GM13977 (cell line): ENCODE measurements at places on chromosomes 16 and 17.

GRCh38 chr17:8991514-8992285, 26.2 kb upstream of the PIK3R5 start:
- DNase-seq: peak; percentile 59

GRCh38 chr16:76729525-76729924, 452.3 kb downstream of the CNTNAP4 start:
- no peak for DNase-seq

DNA sequence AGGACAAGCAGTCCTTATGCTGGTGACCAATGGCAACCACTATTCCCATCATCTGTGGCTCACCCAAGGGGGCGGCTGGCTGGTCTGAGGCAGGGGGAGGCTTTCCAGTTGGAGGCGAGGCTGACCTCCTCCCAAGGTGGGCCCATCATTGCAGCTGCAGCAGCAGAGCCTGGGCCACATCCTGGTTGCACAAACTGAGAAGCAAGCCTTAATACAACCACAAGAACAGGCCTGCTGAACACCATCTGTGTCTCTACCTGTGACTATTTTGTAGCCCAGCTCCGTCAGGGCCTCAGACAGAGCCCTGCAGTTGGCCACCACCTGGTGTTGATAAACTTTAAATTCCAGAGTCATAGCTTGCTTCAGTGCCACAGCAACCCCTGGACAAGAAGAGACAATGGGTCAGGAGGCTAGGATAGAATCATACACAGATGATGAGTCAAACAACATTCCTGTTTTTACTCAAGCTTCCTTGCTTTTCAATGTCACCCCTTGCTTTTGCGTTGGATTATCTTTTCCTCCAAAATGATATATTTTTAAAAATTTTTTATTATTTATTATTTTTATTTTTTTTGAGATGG, 17.9 kb downstream of the SMCR8 start:
- no peak for DNase-seq

- DNase-seq: no peak
Measured at GRCh38 chr16:71929048-71929447, 33.7 kb downstream of the IST1 start.

DNA sequence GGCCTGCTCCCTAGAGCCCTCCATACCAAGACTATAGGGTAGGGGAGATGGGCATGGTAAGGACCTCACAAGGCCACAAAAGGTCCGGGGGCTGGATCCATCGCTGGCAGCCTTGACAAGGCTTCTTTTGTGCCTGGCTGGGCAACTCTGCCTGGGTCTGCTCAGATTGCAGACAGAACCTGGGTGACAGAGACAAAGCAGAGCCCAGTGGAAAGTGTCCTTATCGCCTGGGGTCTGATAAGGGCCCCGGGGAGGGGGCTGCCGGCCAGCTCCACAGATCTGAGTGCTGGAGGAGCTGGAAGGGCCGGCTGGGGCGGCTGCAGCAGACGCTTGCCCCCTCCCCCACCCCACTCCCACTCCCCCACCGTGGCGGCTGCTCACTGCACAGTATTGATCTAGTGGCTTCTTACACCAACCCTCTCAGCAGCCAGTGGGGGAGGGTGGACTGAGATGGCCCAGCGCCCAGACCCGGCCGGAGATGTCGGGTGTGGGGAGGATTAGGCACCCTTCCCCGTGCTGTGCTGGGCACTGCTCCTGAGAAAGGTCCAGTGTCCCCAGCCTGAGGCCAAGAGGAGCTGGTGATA, 7.2 kb downstream of the MMP15 start:
- DNase-seq: peak; percentile 17

GRCh38 chr16:57394444-57394843, 10.1 kb upstream of the CCL17 start:
- DNase-seq: no peak

DNA sequence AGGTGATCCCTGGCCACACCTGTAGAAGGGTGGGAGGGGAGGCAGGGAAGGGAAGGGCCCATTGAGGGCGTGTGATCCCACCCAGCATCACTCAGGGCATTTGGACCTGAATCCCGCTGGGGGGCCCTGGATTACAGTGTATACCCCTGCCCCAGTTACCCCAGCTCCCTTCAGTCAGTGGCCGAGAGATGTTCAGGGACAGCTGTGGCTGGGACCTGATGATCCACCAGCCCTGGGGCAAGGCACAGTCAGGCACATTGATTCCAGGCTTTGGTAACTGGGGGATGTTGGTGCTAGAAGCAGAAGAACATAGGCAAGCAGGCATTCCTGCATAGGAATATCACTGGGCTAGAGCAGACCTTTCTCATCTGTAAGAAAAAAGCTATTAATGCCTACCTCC, 170.3 kb downstream of the FOXL1 start:
- no peak for DNase-seq

DNA sequence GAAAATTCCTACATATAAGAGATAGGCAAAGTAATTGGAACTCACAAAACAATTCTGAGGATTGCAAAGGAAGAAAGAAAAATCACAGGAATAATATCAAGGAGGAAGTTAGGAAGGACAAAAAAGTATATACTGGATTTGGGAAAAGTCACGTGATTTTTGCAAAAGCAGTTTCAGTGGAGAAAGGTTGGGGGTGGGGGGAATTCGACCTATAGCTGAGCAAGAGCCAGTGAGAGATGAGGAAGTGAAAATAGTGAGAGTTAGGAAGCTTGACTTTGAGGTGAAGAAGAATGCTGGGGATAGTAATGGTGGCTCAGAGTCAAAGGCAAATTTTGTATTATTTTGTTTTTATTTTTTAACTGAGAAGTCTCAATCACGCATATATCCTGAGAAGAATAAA, 438.0 kb upstream of the PMFBP1 start:
- no peak for DNase-seq

GRCh38 chr17:77470330-77470786, 329.6 kb downstream of the SEC14L1 start:
- DNase-seq: no peak

GRCh38 chr17:28317099-28317965, 1.7 kb upstream of the TMEM97 start:
- DNase-seq: no peak

- DNase-seq: no peak
Measured at GRCh38 chr17:31314782-31315100, 887 bp upstream of the EVI2B start.

GRCh38 chr16:16151315-16151714, 72.0 kb downstream of the ABCC6 start:
- DNase-seq: no peak

GRCh38 chr16:31262084-31262483, 2.3 kb downstream of the ITGAM start:
- DNase-seq: no peak

DNA sequence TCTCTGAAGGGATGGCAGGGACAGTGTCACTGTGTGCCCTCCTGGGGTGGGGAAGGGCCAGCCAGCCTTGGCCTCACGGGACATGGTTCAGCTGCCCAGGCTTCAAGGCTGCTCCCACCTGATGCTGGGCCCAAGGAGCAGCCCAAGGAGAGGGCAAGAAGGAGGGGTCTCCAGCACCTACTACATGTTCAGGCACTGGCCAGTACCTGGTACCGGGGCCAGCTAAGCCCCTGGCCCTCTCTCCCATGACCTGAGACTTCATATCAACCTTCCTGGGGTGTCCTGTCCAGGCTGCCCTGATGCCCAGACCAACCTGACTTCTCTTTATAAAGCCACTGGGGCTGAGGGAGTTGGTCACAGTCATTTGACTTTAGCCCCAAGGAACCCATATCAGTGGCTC, 1.3 kb downstream of the USH1G start:
- DNase-seq: no peak

DNA sequence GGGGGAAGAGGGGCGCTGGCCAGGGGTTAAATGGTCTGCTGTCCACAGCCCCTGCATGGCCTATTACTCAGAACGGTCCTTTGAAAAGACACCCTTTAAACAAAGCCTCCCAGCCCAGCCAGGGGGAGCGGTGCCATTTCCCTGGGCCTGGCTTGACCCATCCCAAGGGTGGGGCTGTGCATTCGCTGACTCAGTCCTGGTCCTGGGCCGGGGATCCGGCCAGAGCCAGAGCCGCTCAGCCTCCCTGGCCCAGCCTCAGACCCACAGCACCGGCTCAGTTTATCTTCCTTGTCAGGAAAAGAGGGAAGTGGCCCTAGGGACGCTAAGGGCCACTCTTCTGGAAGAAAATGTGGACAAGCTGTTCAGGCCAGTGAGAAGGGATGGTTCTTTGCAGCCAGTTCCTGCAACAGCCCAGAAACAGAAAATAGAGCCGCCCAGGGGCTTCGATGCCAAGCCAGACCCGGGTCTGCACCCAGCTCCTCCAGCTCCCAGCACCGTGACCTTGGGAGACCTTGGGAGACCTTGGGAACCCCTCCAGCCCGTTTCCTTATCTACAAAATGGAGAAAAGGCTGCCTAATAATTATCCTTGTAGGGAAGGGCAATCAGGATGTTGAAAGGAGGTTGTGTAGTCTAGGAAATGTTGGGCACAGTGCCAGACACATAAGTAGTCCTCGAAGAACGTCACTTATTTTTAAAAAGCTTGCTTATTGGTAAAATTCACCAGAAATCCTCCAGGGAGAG, 82.5 kb downstream of the ZDHHC7 start:
- no peak for DNase-seq

GRCh38 chr17:8041249-8041928, 2.5 kb downstream of the ALOX15B start:
- DNase-seq: peak; percentile 77

DNA sequence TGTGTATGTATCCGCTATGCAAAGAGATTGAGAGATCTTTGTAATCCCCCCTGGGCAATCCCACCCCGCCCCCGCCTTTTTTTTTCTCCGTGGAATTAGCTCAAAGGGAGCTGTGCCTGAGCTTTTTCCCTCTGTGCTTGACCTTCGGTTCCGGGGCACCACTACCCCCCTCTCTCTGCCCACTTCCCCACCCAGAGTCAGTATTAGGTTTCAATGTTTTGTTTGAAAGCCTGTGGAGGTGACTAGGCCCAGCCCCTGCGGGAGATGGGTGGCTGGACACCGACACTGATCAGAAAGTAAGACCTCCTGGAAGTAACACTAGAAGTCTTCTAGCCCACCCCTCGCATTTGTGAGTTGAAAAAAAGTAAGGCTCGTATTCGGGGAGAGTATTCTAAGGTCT, 7.0 kb downstream of the CBLN1 start:
- no peak for DNase-seq

- DNase-seq: no peak
Measured at GRCh38 chr17:76056882-76057281, 15.4 kb downstream of the SRP68 start.

- DNase-seq: peak; percentile 69
Measured at GRCh38 chr17:3002538-3003295, 60.7 kb downstream of the OR1D5 start.

DNA sequence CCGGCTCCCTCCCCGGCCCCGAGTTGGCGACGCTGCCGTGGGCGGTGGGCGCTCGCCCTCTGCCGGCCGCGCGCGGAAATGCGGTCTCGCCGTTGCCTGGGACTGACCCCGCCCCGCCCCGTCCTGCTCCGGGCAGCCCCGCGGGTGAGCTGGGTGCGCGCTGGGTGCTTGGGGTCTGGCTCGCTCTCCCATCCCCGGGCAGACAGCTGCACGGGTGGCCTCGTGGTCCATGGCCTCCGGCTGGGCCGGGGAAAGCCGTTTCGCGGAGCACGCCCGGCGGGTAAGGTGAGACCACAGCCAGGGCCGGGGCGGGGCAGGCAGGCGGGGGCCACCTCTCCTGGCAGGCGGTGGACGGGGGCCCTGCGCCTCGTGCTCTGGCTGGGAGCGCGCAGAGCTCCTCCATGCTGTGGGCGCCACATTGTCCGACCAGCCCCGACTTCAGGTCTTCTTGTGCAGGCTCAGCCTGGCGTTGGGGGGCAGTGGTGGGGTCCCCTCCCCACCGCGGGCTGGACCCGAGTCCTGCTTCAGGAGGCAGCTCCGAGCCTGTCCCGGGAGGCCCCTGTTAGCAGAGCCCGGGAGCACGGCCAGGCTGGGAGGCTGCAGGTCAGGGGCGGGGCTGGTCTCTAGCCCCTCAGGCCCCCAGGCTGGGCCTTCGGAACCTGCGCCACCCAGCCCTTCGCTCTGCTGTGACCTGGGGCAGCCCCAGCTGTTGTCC, 7.0 kb upstream of the C1QTNF8 start:
- DNase-seq: peak; percentile 95

DNA sequence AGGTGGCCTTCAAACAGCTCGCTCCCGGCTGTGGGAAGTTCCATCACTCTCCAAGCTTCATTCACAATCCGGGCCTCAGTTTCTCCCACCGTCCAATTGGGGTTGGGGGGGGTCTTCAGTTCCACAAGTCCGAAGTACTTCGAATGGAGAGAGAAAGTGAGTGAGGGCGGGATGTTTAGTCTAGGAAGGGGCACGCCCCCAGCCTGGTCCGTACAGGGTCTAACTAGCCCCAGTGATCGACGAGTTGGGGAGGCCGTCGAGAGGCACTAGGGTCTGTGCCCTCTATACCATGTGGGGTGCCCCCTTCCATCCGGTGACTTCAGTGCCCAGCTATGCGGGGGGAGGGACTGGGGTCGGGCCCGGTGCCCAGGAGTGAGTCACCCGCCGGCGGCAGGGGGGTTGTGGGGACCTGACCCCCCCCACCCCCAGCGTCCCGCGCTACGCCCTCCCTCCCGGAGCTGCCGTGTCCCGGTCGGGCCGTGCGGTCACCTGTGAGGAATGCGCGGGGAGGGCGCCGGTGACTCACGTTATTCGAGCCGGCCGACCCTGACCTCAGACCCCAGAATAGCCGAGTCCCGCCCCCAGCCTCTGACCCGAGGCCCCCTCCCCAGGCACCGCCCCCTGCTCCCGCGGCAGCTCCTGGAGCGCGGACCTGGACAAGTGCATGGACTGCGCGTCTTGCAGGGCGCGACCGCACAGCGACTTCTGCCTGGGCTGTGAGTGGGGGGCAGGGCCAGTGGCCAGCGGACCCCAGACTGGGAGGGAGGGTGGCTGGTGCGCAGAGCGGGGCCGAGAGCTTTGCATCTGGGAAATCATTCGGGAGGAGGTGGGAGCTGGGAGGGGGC, 658 bp downstream of the TNFRSF12A start:
- no peak for DNase-seq

GRCh38 chr17:63086483-63087185, 120.6 kb downstream of the TANC2 start:
- DNase-seq: no peak

DNA sequence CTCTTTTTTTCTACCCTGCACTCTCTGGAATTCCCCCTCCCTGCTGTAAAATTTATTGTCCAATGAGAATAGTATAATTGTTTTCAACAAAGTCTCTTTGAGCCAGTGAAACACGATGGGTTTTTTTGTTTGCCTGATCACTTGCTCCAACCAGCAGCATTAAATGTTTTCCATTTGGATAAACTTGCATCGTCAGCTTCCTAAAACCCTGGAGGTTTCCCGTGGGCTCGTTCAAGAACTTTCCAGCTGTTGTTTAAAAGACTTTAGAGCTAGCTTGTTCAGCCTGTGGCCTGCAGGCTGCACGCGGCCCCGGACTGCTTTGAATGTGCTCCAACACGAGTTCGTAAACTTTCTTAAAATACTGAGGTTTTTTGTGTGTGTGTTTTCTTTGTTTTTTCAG, 14.9 kb downstream of the NAGPA start:
- DNase-seq: no peak

- DNase-seq: no peak
Measured at GRCh38 chr16:57325458-57325857, 33.1 kb upstream of the CCL22 start.
